ENCODE measurements at places on chromosomes 2 and 18.

DNA sequence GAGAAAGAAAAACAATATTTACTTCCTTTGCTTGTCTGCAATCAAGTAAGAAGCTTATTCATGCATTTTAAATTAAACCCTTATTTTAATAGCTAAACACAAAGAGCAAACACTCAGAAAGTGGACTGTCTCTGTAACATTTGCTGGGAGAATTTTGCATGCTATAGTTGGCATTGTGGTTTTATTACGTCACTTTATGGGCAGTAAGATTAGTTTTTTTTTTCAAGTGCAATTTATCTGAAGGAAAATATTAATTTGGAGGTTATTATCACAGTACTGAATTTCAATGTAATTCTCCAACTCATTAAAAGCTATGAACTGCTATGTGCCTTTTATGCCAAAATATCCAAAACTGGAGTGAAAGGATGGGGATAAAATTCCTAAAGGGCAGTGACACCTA, 103.3 kb downstream of the TMEFF2 start:
- no peak for DNase-seq

GRCh38 chr2:181790716-181791649, 100.5 kb upstream of the ITPRID2 start:
- DNase-seq, result no peak

DNA sequence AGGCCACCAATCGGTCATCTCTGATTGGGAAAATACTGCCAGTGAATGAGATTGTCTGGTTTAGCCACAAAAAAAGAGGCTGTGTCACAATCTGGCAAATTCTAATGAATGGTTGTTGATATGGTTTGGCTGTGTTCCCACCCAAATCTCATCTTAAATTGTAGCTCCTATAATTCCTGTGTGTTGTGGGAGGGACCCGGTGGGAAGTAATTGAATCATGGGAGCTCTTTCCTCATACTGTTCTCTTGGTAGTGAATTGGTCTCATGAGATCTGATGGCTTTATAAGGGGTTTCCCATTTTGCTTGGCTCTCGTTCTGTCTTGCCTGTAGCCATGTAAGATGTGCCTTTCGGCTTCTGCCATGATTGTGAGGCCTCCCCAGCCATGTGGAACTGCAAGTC, 838.3 kb downstream of the SLC4A3 start:
- no peak for DNase-seq

DNA sequence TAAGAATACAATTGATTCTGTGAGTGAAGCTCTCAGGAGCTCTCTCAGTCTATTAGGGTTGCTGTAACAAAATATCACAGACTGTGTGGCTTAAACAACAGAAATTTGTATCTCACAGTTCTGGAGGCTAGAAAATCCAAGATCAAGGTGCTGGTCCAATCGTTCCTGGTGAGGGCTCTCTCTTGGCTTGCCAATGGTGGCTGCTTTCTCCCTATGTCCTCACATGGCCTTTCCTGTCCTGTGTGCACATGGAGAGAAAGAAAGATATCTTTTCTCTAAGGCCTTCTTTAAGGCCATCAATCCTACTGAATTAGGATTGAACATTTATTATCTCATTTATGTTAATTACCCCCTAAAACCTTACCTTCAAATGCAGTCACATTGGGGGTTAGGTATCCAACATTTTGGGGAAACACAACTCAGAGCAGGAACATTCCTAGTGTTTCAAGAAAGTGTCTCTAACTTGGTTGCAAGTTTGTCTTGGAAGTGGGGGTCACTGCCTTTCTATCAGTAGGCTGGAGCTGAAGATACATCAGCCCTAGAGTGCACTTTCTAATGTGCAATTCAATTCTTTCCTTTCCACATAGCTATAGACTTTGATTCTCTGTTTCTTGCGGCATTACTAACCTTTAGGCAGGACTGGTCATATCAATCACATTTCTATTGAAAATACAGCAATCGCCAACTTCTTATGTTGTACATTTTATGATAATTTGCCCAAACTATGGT, 24.8 kb downstream of the TFPI start:
- DNase-seq, result no peak

- no peak for DNase-seq
Observed at GRCh38 chr2:3536682-3537632, 17.6 kb upstream of the ADI1 start.

GRCh38 chr18:54684784-54685183, 93.7 kb downstream of the DYNAP start:
- no peak for DNase-seq

- no peak for DNase-seq
Observed at GRCh38 chr2:3143602-3144001, 234.0 kb downstream of the EIPR1 start.

- DNase-seq, result no peak
Observed at GRCh38 chr18:48132797-48133655, 202.6 kb upstream of the SMAD2 start.

- DNase-seq, result no peak
Observed at GRCh38 chr2:11203480-11203879, 48.2 kb downstream of the SLC66A3 start.

DNA sequence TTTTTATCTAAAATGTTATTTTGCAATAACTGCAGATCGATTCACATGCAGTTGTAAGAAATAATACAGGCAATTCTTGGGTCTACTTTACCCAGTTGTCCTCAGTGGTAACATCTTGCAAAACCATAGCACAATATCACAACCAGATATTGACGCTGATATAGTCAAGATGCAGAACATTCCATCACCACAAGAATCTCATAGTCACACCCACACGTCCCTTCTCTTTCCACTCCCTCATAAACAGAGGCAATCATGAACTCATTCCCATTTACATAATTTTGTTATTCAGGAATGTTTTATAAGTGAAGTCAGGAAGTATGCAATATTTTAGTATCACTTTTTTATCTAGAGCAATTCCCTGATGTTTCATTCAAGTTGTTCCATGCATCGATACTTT, 797.5 kb upstream of the RAB6C start:
- no peak for DNase-seq

- no peak for DNase-seq
Observed at GRCh38 chr18:62066102-62066818, 120.6 kb downstream of the PIGN start.

DNA sequence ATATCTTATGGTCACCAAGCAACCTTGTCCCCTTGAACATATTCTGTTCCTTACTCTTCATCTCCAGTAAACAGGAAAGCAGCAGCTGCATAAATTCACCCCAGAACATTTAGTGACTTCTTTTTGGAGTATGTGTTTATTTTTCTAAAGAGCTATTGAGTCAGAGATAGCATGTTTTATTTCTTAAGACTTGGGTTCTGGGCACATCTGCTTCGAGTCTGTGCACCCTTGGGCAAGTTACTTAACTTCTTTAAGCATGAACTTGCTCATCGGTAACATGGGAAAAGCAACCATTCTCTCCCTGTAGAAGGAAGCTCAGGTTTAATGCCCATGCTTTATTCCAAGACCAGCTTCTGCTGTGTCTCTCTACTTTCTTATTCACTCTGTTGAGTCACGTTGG, 309.3 kb upstream of the MEX3C start:
- no peak for DNase-seq

- no peak for DNase-seq
Observed at GRCh38 chr2:55720417-55720816, 26.8 kb upstream of the PNPT1 start.

DNA sequence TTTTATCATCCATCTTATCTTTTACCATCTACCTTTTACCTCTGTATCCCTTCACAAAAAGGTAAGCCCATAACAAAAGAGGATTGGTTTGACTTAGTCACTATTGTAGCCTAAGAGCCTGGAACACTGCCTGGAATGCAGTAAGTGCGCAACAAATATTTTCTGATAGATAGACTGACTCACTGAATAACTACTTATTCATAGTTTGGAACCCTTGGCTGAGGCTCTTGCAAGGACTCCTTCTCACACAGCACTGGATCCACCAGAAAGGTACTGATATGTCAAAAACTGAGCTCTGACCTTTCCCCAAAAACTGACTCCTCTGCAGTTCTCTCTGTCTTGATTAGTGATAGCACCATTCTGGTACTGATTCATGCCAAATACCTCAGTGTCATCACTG, 426.7 kb downstream of the SETBP1 start:
- no peak for DNase-seq

DNA sequence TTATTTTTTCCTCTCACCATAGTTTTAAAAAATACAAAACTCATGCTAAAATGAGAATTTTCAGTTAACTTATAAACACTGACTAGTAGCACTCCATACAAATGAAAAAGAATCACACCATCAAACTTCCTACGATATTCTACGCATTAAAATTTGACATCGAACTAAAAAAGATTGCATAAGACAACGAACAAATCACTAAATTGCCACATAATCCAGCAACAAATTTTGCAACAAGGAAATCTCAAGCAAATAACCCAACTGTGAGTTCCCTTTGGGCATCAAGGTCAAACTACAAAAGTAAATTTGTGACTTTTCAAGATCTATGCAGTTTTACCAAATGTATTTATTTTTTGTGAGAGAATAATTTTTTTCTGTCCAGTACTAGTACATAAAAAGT, 1.5 kb downstream of the MAP3K2 start:
- DNase-seq, result no peak

DNA sequence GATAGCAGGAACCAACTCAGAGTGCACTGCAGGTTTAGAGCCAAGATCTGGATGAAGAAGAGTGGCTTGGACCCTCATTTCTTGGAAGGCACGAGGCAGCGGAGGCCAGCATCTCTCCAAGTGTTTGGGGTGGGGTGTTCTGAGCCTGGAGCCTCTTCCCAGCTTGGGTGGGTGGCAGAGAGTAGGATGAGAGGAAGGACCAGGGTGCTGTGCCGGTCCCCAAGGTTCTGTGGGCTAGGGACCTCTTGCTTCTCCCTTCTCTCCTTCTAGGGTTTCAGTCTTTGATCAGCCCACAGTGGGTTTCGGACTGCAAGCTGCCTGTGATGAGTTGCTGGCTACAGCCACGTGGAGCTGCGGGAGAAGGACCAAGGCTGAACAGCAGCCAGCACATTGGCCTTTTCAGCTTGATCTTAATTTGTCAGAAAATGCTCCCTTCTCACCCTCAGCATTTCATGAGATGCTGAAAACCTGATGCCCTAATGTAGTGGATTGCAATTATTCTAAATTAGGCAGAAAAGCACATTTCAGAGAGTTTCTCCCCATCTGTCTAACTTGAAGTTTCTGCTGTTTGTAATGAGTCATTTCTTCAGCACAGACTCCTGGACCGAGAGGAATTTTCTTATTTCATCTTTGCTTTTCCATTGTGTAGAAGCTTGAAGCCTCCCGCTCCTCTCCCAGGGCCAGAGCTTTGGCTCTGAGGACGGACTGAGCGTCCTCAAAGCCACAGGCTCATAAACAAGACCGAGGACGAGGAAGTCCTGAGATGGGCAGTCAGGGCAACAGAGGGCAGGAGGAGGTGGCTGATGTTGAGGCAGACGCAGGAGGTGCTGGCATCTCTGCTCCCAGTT, 99.1 kb upstream of the HDAC4 start:
- no peak for DNase-seq

GRCh38 chr18:23593720-23594119, 7.4 kb upstream of the NPC1 start:
- DNase-seq, result no peak

DNA sequence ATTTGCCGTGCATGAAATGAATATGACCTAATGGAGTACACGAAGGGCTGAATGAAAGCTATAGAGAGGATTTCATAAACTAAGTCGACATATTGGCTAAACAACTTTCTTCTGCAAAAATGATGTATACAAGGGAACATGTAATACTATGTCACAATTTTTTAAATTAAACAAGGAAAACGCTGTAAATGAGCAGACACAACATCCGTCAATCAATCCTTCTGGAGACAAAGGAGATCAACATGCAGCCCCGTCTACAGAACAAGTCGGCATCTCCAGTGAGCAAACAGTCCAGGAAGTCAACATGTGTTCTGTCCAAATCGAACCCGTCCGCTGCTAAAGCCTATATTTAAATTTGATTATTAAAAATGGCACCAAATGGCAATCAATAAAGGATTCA, 180.8 kb downstream of the TCF4 start:
- DNase-seq, result no peak

DNA sequence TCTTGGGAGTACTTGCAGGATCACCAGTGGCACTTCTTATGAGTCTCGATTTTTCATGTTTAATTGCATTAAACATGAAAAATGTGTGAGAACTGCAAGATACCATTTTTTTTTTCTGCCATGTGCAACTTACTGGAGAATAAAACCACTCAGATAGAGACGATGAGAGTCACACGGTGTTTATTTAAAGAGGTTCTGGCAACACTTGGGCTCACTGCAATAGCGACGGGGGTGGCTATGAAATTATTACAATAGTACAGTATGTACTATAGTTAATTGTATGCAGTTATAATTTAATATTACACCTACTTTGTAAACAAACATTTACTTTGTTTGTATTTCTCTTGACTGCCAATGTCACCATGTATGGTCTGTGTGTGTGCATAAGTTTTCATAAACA, 479.8 kb downstream of the NUP35 start:
- no peak for DNase-seq

DNA sequence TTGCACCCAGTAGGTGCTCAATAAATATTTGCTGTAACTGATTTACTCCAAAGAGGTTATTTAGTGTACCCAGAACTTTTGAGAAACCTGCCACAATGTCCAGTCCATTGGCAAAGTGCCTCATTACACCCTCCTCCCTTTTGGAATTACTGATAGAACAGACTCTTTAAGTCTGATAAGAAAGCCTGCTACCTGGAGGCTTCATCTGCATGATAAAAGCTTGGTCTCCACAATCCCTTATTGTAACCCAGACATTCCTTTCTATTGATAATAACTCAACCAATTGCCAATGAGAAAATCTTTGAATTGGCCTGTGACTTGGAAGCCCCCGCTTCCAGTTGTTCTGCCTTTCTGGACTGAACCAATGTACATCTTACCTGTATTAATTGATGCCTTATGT, 281.2 kb upstream of the FBXO11 start:
- DNase-seq, result no peak

DNA sequence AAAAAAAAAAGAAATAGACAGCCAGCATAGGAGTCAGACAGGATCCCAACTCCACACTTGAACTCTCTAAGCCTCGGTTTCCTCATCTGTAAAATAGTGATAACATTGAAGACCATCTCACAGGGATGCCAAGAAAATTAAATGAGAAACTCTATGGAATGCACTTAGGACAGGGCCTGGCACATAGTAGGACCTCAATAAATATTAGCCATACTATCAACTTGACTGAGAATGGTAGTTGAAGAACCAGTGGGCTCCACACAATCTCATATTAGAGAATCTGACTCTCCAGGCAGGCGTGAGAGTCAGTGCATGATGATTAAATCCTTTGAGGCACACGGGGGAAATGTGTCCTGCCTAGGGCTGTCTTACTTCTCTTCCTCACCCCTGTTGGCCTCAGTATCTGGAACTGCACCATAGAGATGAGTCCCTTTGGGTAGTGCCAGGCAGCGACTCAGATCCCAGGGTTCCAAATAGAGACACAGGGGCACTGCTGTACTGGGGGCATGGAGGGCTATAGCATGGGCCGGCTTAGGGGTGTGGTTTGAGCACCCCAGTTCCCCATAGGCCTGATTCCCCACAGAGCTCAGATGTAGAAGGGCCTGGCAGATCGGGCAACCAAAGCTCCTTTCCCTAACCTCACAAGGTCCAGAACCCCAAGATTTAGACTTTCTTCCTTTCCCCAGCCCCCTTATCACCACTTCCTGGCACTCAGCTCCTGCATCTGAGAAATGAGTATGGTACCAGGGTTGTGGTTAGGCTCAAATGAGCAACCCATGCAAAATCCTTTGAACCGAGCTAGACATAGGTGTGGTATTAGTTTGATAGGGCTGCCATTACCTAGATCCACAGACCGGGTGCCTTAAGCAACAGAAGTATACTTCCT, 51.3 kb upstream of the CAB39 start:
- no peak for DNase-seq

- peak; percentile 24 for DNase-seq
Observed at GRCh38 chr2:62215306-62216064, 19.6 kb downstream of the B3GNT2 start.
